ENCODE measurements at places on chromosomes 13 and 19. TPM values are rescaled to one million over a fixed set of nuclear protein-coding genes. Genes with fewer than 3 reads are reported as not detected.

Gene WDR88
- total RNA-seq, result 0.51 TPM

Gene DAPK3
- 41.0 TPM for total RNA-seq

Gene PSG6
- not detected for total RNA-seq

Gene KL
- not detected for total RNA-seq

Gene ISOC2
- total RNA-seq, result 11.1 TPM

Gene SYT5
- total RNA-seq, result 0.94 TPM

Gene SETDB2
- 38.2 TPM for total RNA-seq

Gene COLGALT1
- total RNA-seq, result 109 TPM

Gene GJB6
- not detected for total RNA-seq

Gene NLRP11
- total RNA-seq, result not detected

Gene SPACA4
- not detected for total RNA-seq

Gene ENOX1
- not detected for total RNA-seq

Gene SOX1
- not detected for total RNA-seq

Gene KLK11
- total RNA-seq, result not detected

Gene TNFSF11
- total RNA-seq, result not detected

Gene KLK4
- 0.52 TPM for total RNA-seq

Gene ZNF443
- total RNA-seq, result 5.5 TPM

Gene RNF113B
- total RNA-seq, result not detected

Gene SIGLEC8
- total RNA-seq, result not detected

Gene PABPC3
- 0.10 TPM for total RNA-seq

Gene OR7C1
- not detected for total RNA-seq

Gene NOTCH3
- total RNA-seq, result 0.05 TPM

Gene TICAM1
- total RNA-seq, result 19.7 TPM

Gene STOML3
- not detected for total RNA-seq
